Stimulated activated CD8-positive, alpha-beta memory T cell treated with anti-CD3 and anti-CD28 coated beads, Interleukin-12 subunit alpha, Interleukin-12 subunit beta, amount 100 ng/mL, for 4 hours (primary cell): ENCODE measurements at places on chromosomes 2 and 18.

DNA sequence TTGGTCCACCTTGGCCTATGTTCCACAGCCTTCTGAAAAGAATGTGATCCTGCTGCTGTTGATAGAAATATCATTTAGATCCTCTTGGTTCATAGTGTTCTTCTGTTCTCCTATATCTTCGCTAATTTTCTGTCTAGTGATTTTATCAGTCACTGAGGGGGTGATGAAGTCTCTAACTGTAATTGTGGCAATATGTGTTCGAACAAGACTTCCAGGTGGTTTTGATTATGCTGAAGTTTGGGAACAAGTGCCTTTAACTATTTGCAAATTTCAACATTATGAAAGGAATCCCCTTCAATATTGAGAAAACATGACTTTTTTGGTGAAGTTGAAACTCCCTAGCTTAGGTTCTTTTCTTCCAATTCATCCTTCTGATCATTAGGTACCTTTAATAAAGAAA is 140.4 kb downstream of the MTX2 start:
- no peak for DNase-seq

DNA sequence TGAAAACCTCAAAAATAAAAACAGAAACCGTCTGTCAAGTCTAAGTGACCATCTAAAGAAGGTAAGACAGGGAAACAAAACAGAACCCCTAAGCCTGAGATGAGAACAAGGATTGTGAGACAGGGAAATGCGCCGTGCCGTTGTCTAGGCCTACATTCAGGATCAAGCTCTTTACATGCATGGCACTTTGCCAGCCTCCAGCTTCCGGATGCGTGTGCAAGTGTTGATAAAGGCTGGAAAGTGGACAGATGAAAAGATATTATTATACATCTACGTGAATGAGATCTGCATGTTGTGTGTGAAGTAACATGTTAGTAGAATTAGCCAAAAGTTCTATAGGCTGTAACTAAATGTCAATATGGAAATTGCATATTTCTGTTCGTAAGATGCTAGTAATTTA is 28.6 kb upstream of the TMEM87B start:
- no peak for DNase-seq

GRCh38 chr2:238336151-238336550 is 15.8 kb downstream of the TRAF3IP1 start:
- no peak for DNase-seq

GRCh38 chr2:28274911-28275685 is 117.6 kb upstream of the FOSL2 start:
- DNase-seq = no peak

DNA sequence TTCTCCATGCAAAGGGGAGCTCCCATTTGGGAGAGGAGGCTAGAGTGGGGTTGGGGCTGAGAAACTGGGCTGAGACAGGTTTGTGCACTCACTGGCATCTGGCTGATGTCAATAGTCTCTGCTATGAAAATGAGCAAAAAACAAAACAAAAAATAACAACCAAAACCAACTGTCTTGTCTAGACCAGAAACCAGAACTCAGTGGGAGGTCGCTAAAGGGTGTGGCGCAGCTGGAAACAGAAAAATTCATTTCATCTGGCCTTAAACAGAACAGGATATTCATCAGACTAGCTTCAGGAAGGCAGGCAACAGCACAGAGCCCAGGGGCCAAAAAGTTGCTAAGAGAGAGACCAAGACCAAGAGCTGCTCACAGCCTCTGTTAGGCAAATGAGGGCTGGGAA is 126.1 kb downstream of the THNSL2 start:
- DNase-seq = no peak

DNA sequence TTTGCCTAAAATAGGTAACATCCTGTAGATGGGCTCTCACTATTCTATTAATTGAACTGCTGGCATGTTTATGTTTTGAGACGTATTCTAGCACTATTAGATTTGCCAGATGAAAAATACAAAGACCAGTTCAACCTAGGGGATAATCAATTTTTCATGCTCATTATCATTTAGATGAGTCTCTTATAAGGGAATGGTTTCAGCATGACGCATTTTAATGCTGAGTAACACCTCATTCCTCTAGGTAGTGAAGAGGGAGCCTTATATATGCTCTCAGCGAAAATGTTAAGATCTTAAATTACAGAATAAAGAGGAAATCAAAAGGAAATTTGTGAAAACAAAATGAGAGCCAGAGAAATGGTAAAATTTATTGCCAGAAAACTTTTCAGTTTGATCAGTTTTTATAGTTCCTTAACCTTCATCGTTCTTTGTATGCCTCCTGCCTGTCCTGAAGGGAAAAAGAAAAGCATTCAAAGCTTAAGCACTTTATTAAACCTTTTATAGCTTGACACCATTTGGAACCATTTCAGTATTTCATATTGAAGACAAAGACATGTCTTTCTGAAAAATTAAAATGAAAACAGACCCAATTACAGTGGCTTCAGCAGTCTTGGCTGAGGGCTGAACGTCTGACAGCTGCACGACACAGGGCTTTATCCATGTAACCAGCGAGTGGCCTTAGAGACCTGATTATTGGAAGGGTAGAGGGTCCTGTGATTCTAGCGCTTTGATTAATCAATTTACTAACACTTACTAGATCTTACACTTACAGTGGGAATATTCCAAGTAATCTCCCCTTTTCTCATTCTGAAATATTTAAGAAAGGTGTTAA is 112.8 kb downstream of the ADCYAP1 start:
- no peak for DNase-seq

DNA sequence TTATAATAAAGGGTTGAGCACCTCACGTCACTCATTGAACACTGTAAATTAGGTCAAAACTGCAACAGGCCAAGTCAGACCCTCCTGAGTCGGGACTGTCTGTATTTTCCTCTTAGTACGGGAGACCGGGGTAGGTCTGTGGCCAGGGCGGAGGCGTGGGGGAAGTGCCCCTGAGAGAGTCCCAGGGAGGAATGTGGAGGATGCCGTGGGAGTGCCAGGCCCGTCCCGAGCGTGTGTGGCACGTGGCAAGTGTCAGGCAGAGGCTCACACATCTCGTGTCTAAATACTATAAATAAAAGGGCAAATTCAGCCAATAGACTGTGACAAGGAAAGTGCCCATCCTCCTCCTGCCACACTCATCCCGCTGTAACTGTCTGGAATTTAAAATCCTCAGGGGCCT is 6.3 kb upstream of the HDAC4 start:
- no peak for DNase-seq

DNA sequence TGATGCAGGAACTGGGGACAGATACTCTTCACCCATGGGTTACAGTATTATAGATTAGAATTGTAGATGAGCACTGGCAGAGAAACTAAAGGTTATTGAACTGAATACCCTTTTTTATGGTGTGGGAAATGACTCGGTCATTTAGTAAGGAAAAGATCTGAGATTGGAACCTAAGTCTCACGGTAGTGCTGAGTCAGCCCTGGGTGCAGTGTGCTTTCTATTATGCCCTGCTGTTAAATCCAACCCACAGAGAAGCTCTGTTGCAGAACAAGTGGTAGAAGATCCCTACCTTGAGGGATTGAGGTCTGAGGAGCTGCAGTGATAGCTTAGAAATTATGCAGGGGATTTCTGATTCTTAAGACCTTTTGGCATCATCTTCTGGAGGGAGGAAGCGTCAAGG is 12.7 kb downstream of the CCT7 start:
- DNase-seq = no peak

DNA sequence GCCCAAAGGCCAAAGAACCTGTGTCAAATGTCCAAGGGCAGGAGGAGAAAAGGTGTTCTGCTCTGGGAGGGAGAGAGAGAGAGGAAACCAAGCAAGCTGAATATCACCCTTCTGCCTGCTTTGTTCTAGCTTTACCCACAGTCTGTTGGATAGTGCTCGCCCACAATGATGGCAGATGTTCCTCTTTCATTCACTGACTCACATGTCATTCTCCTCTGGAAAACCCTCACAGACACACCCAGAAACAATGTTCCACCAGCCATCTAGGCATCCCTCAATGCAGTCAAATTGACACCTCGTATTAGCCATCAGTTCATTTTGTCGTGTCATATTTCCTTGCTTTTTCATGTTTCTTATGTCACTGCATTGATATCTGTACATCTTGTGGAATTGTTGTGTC is 150.3 kb downstream of the UBR3 start:
- no peak for DNase-seq

GRCh38 chr2:62817348-62817747 is 111.8 kb downstream of the EHBP1 start:
- no peak for DNase-seq

- no peak for DNase-seq
Observed at GRCh38 chr18:23994361-23994902, 20.1 kb upstream of the TTC39C start.

- no peak for DNase-seq
Observed at GRCh38 chr2:110678457-110679336, 834 bp upstream of the BUB1 start.

- no peak for DNase-seq
Observed at GRCh38 chr18:68991286-68991685, 193.4 kb downstream of the CCDC102B start.

GRCh38 chr2:209425471-209426071 is 1.7 kb downstream of the MAP2 start:
- DNase-seq = no peak

- DNase-seq = no peak
Observed at GRCh38 chr2:120483355-120483754, 137.4 kb downstream of the INHBB start.

- no peak for DNase-seq
Observed at GRCh38 chr2:239953418-239954061, 71.6 kb downstream of the NDUFA10 start.

- DNase-seq = no peak
Observed at GRCh38 chr18:31750273-31750672, 10.4 kb downstream of the SLC25A52 start.

GRCh38 chr2:157627594-157628476 is 829 bp downstream of the ACVR1C start:
- peak; percentile 12 for DNase-seq

GRCh38 chr18:32911660-32912284 is 138.9 kb upstream of the KLHL14 start:
- no peak for DNase-seq

DNA sequence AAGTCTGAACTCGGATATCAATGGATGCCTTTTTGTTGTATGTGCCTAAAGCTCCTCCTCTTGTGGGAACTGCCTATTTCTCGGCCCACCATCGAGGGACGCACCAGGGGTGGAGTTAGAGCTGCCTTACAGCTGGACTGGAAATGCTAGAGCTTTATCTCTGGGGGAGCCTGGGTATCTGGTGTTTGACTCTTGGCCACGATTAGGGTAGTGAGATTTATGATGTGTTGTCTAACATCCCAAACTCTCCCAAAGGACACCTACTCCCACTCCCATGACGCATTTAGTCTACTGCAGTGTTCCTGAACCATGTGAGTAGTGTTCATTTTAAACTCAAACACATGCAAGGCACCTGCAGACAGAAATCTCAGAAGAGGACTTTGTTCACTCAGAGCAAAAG is 594.8 kb downstream of the METTL4 start:
- no peak for DNase-seq

DNA sequence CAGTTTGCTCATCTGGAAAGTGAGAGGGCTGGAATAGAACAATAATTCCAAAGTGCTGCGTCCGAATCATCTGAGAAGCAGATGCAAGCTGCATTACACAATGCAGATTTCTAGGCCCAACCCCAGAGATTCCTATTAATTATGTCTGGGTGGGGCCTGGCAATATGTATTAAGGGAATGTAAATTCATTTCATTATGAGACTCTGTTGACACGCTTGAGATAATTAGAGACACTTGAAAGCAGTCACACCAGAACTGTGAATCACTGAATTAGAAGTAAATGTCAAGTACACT is 54.7 kb upstream of the HK2 start:
- DNase-seq = no peak

- no peak for DNase-seq
Observed at GRCh38 chr2:165293440-165294420, 54.5 kb downstream of the SCN2A start.

- no peak for DNase-seq
Observed at GRCh38 chr2:2825062-2825461, 494.0 kb upstream of the MYT1L start.

DNA sequence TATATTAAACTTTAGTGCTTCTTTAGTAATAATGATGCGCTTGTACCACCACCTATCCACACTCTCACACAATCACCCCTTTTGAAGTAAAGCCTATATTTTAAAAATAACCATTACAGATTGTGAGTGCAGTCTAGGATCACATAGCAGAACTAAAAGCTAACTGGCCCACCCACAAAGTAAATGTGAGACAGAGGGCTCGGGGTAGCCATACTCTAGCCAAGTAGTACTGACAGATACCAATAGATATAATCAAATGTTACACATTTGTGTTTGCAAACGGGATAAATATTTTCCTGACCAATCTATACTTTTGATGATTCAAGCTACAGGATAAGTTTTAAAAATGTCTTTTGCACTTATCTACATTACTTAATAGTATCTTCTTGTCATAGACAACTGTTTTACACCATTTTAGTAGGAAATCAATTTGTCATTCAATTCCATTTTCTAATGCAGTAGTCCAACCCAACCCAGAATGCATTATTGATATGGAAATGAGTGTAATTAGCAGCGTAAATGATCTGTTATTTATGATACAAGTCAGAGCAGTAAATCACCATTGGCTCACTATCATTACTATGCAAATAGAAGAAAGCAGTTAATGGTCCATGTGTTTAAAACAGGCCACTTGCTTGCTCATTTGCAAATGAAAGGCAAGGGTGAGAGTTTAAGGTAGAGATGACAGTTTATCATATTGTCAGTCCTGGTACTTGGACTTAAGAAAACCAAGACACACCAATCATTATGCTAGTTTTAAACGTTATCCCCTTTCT is 111.8 kb downstream of the ERBB4 start:
- no peak for DNase-seq

- no peak for DNase-seq
Observed at GRCh38 chr2:235330775-235331451, 162.9 kb upstream of the AGAP1 start.

DNA sequence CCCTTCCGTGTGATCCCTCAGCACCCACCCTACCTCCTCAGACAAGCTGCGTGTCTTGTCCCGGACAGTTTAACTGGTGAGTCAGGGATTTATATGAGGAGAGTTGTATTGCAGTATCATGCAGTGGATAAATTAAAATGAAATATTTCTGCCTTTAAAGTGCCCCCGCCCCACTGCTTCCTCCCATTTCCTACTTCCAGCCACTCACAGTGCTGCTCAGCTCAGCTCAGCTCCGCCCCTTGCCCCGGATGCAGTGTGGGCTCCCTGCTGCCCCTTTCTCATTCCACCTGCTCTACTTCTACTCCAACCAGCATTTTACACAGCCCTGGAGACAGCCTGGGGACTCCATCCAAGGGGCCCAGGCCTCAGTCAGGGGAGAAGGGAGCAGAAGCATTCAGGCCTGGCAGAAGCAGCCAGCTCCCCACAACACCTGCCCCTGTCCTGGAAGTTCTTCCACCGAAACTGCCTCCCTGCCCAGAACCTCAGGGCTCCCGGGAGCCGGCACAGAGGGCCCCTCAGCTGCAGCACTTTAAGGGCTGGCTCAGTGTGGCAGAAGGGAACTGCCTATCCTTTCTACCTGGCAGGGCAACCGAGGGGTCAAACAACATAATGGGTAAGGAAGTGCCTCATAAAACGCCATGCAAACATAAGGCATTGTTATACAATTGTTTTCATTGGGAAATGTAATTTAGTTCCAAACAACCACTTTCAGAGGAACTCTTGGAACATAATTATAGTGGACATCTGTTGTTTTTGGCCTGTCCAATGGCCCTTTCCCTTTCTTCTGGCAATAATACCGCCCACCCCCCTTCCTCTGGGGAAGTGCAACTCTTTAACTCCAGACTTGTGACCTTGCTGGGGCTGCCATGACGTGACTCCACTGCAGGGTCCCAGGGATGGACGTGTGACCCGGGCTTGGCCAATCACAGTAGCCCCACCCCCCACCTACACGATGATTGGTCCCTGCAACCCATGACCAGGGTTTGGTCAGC is 102.3 kb downstream of the LIPG start:
- no peak for DNase-seq

GRCh38 chr18:42996824-42997223 is 118.7 kb downstream of the RIT2 start:
- DNase-seq = no peak
